ENCODE measurements at places on chromosomes 13 and 19.

GRCh38 chr13:31950111-31950815 lies 81.3 kb upstream of the FRY start:
- DNase-seq: no peak

DNA sequence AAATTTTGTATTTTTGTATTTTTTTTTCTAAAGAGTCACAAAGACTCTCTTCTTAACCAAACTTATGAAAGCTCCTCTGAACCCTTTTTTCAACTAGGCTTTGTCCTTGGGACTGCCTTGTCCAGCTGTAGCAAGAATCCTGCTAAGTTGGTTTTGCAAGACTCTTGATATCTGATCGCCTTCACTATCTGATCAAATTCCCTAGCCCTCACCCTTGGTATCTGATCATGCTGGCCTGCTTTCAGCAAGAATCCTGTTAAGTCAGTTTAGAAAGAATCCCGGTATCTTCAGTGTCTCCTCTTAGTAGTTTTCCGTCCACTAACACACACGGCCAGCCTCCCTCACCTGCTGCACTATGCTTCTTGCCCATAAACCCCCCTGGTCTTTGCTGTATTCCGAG lies 1.9 kb upstream of the SIGLEC5 start:
- DNase-seq: no peak

- DNase-seq: no peak
Observed at GRCh38 chr19:47309038-47309437, 623 bp upstream of the C5AR1 start.

GRCh38 chr13:93413972-93414717 lies 187.5 kb downstream of the GPC6 start:
- no peak for DNase-seq

DNA sequence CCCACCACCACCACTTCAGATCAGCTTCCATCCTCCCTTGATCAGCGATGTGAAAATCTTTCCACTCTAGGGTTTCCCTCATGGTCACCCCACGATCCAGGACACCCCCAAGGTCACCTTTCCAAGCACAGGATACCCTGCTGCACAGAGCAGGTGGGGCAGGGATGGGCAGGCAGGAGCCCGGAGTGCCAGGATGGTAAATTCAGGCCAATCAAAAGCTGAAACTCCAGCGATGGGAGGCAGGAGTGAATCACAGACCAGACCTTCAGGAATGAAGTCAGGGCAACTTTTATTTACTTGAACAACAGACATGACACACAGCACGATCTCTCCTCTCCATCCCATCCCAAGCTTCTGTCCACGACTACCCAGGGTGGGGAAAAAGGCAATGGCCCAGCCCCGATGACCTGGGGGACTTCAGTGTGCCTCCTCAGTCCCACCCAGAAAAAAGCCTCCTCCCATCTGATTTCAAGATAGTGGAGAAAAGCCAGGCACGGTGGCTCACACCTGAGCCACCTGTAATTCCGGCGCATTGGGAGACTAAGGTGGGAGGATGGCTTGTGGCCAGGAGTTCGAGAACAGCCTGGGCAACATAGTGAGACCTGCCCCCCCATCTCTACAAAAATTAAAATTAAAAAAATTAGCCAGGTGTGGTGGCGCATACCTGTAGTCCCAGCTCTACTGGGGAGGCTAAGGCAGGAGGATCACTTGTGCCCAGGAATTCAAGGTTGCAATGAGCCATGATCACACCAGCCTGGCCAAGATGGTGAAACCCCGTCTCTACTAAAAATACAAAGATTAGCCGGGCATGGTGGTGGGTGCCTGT lies 39.2 kb downstream of the ZSWIM4 start:
- no peak for DNase-seq

- DNase-seq: no peak
Observed at GRCh38 chr13:38262211-38262610, 87.4 kb upstream of the UFM1 start.

DNA sequence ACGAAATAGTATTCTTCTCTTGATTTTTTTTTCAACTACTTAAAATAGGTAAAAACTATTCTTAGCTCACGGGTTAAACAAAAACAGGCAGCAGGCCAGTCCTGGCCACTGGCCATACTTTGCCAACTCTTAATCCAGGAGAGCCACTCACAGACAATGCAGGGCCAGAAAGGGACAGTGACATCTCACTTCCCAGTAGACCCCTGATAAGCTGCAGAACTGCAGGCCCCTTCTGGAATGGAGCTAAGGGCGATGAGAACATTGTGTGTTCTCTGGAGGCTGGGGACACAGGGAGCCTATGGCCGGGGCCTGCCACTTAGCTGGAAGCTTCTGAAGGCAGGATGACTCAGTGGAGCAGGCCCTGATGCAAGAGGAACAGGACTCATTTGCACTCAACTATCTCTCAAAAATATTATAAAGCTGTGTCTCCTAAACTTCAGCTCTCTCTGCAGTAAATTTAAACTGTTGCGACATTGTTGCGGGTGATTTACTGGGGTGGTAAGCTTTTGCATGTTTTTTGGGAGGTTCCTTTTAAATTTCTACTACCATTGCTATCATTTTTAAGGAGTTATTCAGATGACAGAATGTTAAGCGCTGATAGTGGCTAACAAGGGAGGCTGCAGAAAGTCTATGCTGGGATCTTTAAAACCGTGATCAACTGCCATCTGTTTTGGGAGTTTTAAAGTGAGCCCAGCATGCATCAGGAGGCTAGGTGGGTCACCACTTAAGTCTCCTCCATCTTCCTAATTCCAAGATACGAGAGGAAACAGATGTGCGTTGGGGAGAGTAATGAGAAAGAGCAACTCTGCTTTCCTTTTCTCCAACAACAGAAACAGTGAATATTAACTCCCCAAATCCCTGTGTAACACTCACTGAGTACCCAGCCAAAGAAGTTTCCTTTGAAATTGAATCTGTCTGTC lies 33.2 kb upstream of the KATNAL1 start:
- DNase-seq: no peak

GRCh38 chr13:34346626-34347025 lies 528.7 kb downstream of the RFC3 start:
- no peak for DNase-seq

All from neural crest cell (in vitro differentiated cells).